Fibroblast of villous mesenchyme (primary cell): ENCODE measurements at places on chromosomes 3 and 15. TPM values are rescaled to one million over a fixed set of nuclear protein-coding genes. Genes with fewer than 3 reads are reported as not detected.

- DNase-seq = no peak
These were observed 71.3 kb upstream of the PHLDB2 start for GRCh38 chr3:111787556-111788463.

GRCh38 chr15:64029633-64030032, 16.7 kb downstream of the DAPK2 start:
- no peak for DNase-seq

- DNase-seq = peak; percentile 50
These were observed 48.3 kb downstream of the NPTN start for GRCh38 chr15:73584699-73585420.

GRCh38 chr15:27884726-27885125, 214.4 kb downstream of the OCA2 start:
- no peak for DNase-seq

- no peak for DNase-seq
These were observed 248.2 kb upstream of the ADAMTS9 start for GRCh38 chr3:64935971-64936370.

- no peak for DNase-seq
These were observed 13.0 kb upstream of the BTLA start for GRCh38 chr3:112512320-112512719.

DNA sequence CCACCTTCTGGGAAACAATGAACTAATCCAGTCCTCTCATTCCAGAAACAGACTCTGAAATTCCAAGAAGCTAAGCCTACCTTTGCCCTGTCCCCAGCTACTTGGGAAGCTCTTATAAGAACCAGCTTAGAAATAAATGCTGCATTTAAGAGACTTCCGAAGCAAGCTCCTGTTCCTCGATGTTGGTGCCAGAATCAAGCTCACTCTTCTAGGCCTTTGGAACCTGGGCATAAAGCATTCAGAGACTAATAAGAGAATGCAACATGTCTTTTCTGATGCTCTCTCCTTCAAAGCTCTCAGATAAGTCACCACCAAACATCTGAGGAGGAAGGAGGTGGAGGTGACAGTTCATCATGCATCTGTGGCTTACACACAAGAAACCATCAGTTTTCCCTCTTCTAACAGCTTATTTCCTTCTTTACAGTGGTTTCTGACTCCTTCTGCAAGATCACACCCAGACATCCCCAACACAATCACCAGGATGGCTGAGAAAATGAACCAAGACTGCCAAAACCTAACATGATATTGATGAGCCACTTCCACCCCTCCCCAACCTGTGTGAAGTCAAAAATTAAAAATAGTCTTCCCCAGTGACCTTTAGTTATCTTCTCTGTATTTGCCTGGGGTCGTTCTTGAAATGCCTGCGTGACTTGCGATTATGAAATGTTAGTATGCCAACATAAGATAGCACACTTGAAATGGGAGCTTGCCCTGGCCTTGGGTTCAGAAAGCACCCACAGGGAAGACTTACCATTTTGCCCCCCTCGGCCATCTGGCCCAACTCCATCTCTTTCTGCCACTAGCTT, 11.5 kb downstream of the ARHGEF3 start:
- no peak for DNase-seq

- DNase-seq = no peak
These were observed 1.1 kb downstream of the MYH15 start for GRCh38 chr3:108509263-108509662.

DNA sequence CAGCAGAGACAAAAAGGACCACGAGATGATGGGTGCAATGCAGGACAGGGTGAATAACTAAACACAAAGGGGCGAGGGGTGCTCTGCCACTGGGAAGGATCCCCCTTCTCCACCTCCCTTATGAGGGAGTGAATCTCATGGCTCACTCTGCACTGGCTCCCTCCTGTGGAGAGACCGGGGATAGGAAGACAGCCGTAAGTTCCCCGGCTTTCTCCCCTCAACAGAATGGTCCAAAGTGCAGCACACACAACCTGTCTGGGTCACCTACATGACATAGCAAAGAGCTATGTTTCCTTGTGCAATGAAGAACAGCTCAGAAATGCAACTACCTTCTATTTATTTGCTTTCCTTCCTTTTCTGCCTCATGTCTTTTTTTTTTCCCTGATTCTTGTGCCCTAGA, 7.8 kb upstream of the ACSBG1 start:
- DNase-seq = no peak

- no peak for DNase-seq
These were observed 303.0 kb downstream of the PLOD2 start for GRCh38 chr3:145857956-145858355.

GRCh38 chr15:63835211-63835568, 1.4 kb upstream of the HERC1 start:
- no peak for DNase-seq

DNA sequence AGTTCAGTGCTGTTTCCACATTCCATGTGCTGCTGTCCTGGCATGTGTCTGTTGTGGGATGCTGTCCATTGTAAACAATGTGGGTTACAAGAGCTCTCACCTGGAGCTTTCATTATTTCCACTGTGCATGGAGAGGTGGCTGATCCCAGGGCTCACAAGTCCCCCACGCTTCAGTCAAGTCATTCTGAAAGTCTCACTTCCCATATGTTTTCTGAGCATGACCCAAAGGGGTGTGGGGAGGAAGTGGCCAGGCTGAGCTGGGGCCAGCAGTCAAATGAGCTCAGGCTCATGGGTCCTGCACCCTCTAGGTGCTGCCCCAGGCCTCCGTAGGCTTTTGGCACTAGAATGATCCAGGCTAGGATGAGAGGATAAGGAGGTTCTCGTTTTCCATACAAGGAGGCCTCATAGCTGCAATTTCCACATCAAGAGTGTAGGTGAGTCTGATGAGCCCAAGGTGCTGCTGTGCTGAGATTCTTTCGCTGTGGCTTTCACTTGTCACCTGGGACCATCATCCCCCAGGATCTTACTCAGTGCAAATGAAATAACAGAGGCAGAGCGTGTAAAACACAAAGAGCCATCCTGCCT, 22.0 kb downstream of the STARD5 start:
- no peak for DNase-seq

Gene FAM174B
- 0.97 and 3.9 TPM in 2 replicates for total RNA-seq

Gene ASB14
- not detected in 2 replicates for total RNA-seq

Gene CTXN2
- not detected in 2 replicates for total RNA-seq

Gene WDR48
- total RNA-seq = 19.6 and 30.2 TPM in 2 replicates

Gene PRTG
- 6.4 and 6.9 TPM in 2 replicates for total RNA-seq
